Karpas-422 (cell line): ENCODE measurements at places on chromosomes 3 and 15. TPM values are rescaled to one million over a fixed set of nuclear protein-coding genes. Genes with fewer than 3 reads are reported as not detected.

GRCh38 chr3:8204853-8205650, 296.6 kb upstream of the LMCD1 start:
- DNase-seq = no peak

DNA sequence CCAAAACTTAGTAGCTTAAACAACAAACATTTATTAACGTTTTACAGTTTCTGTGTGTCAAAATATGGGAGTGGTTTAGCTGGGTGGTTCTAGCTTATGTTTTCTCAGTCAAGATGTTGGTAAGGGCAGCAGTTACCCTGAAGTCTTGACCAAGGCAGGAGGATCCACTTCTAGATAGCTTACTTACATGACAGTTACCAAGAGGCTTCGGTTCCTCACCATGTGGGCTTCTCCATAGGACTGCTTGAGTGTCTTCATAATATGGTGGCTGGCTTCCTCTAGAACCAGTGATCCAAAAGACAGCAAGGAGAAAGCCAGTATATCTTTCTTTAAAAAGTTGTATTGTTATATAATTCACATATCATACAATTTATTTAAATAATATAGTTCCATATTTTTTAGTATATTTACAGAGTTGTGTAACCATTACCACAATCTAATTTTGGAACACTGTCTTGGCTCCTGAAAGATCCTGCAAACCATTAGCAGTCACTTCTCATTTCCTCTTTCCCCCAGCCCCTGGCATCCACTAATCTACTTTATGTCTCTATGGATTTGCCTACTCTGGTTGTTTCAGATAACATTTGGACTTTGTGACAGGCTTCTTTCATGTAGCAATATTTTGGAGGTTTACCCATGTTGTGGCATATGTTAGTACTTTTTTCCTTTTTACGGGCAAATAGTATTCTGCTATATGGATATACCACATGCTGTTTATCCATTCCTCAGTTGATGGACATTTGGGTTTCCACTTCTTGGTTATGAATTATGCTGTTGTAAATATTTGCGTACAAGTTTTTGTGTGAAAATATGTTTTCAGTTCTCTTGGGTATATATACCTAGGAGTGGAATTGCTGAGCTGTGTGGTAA, 33.3 kb downstream of the MAPK6 start:
- no peak for DNase-seq

DNA sequence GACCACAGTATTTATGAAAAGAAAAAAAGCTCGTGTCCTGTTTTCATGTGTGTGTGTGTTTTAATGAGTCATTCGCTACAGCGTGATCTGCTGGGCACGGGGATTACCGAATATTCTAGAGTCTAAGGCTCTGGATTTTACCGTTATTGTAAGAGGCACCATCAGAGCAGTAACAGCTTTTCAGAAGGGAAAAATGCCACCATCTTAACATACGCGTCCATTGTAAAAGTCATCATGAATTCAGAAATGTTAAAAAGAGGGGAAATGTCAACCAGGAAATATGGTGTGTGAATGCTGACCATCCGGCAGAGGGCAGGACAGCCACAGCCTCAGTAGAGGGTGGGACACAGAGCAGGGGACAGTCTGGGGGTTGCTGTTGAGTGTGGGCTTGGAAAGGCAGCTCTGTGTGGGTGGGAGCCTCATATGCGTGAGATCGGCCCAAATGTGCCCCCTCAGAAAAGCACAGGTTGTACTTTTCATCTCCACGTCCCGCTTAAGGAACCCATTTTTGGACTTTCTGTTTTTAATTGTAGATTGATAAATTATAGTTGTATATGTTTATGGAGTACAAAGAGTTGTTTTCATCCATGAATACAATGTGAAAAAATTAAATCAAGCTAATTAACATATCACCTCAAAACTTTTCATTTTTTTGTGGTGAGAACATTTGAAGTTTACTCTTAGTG, 69.6 kb downstream of the ASB7 start:
- peak; percentile 51 for DNase-seq

Gene MST1R
- total RNA-seq = not detected in 2 replicates
